ENCODE measurements at places on chromosomes 12 and 14.
A peak's percentile ranks its signal among the peaks of the same experiment; 100 is the strongest.

DNA sequence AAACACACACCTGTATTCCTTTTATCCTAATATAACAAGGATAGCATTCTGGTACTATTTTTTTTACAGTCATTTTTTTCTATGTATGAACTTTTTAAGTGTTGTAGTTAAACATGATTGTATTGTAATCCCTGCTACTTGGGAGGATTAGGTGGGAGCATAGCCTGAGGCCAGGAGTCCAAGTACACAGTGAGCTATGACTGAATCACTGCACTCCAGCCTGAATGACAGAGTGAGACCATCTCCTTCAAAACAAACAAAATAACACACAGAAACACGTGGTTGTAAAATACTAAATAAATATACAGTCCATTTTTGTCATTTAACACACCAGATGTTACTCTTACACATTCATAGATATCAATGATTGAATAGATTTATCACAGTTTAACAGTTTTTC, 56.9 kb downstream of the MAP4K5 start:
- DNase-seq = no peak

DNA sequence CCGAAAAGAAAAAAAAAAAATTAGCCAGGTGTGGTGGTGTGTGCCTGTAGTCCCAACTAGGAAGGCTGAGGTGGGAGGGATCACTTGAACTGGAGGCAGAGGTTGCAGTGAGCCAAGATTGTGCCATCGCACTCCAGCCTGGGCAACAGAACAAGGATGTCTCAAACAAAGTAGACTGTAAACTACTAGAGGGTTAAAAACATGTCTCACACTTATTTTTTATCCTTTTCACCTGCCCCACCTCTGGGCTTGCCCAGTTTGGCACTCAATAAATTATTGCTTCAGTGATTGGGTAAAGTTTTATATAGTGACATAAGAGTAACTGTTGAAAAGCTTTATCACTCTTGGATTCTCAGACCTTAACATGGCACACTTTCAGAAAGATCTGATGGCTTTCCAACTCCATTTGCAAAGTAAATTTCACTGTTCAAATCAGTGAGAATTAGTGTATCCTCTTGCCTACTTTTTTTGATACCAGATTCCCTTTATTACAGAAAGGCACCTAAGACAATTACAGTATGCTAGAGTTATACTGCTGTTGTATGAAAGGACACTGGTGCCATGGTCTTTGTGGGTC, 56.3 kb upstream of the NPFF start:
- DNase-seq = no peak

DNA sequence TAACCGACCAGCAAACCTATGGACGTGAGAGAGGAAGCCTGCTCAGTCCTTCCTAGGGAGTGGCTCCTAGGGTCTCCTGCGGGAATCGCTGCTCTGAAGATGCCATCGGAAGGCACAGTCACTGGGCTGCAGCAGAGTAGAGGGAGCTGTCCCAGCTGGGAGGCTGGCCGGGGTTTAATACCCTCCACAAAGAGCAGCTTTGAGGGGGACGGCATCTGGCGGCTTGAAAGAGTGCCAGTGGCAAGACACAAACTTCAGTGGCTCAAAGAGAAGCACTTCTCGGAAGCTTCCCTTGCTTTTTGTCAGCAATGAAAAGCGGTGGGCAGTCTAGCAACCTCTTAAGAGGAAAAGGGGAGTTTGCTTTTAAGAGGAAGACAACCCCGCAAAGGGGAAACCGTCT, 114.6 kb downstream of the TMEM132C start:
- no peak for DNase-seq

- DNase-seq = no peak
Measured at GRCh38 chr12:56224954-56225353, 812 bp downstream of the NABP2 start.

- no peak for DNase-seq
Measured at GRCh38 chr12:47007048-47007447, 72.4 kb upstream of the PCED1B start.

DNA sequence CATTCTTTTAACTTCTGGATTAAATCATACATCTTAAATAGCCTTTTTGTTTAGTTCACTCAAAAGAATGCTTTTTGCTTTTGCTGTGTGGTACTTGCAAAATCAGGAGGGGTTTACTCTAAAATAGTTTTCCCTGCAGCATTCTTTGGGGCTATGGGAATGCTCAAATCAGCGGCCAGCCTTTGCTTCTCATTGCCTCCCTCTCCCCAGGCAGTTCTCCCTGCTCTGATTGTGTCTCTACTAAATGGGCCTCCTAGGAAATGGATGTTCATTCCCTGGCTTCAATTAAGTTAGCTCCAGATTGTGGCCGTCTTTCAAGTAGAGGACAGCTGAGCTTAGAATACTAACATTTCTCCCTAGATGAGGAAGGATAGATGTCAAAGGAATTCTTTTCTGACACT, 4.4 kb downstream of the TULP3 start:
- peak; percentile 50 for DNase-seq

DNA sequence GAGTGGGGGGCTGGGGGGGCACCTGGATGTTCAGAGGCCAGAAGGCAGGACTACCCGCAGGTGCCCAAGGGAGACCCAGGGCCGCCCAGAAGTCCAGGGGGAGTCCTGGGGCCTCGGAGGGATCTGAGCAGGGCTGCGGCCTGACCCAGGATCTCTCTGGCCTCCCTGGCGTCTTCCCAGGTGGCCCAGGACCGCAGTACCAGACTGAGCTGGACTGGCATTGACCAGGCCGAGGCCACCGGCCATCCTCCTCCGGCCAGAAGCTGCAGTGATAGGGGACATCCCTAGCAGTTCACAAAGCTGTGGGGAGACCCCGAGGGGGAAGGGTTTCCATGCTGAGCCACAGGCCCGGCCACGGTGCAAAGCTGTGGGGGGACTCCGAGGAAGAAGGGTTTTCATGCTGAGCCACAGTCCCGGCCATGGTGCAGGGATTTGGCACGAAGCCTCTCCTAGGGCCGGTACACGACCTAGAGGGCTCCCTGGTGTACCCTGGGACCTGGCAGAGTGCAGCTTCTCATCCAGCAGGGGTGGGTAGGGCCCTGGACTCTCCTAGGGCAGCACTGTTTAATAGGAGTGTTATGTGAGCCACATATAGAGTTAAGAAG, 24.4 kb downstream of the FBRSL1 start:
- no peak for DNase-seq

- DNase-seq = no peak
Measured at GRCh38 chr14:36268121-36268520, 52.3 kb downstream of the MBIP start.

GRCh38 chr12:110310763-110311162, 29.7 kb downstream of the ATP2A2 start:
- no peak for DNase-seq

GRCh38 chr12:12606781-12607589, 4.7 kb upstream of the CREBL2 start:
- peak; percentile 15 for DNase-seq

GRCh38 chr12:105209091-105209490, 26.9 kb downstream of the APPL2 start:
- DNase-seq = no peak

DNA sequence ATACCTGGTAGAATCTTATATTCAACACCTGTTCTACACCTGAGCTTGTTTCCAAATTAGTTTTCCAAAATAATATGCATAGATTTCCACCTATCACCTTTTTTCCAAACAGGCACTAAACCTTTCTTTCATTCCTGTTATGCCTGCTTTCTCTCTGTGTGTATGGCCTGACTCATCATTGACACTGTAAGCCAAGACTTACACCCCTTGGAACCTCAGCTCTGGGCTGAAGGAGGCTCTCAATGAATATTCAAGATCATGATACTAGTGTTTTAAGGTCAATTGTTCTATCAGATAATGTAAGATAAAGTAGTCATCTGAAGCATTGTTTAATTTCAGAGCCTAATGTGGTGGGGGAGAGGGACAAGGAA, 1193.3 kb downstream of the FLRT2 start:
- DNase-seq = no peak

DNA sequence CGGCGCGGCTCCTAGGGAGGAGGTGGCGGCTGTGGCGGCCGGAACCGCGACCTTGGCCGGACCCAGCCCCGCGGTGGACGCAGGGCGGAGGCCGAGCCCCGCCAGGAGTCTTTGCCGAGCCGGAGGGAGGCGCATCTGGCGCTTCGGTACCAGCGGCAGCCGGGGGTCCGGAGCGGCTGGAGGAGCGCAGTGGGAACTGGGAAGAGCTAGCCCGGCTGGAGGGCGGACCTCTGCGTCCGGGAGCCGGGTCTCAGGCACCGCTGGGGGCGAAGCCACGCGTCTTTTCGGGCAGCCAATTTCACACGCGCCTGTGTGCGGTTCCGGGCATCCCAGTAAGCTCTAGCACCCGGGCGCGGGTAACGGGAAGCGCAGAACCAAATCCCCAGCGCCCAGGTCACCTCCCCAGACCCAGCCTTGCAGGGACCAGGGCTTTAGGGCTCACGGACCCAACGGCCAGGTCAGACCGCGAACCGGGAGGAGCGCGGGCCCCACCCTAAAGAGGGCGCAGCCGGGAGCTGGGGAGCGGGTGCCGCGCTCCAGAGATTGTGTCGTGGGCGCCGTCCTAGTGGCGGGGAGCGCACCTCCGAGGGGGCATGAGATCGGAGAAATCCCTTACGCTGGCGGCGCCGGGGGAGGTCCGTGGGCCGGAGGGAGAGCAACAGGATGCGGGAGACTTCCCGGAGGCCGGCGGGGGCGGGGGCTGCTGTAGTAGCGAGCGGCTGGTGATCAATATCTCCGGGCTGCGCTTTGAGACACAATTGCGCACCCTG, 89.4 kb downstream of the GALNT8 start:
- no peak for DNase-seq

DNA sequence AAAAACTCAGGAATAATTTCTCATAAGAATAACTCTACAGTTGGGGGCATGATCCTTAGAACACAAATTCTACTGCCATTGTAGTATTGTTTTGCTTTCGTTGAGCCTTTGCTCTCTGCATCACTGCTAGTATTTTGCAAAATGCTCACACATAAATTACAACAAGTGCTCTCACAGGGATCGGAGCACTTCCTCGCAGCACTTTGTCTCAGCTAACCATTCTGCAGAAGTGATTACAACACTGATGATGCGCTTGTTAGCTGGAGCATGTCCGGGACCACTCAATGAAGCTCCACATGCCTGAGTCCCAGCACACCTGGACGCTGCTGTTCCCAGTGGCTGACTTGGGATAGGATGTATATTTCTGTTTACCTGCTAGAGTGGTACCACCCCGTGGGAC, 31.6 kb downstream of the MOAP1 start:
- no peak for DNase-seq

DNA sequence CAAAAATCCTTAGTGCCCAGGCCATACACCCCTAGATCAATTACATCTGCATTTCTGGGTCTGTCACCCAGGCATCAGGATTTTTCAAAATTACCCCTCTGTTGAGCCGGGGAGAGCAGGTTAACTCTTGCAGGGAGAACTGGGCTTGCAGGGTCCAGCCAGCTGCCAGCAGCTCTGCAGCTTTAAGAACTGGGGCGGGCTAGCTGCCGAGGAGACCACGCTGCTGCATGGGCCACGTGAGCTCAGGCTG, at the start of gene DGLUCY:
Gene DGLUCY, plus strand, starts transcription at position 245 of the 250 bp plus-strand sequence. CDS start 46,222 bp downstream, outside the sequence.
- peak; percentile 8 for DNase-seq

GRCh38 chr12:69130064-69130463, 109.3 kb upstream of the CPSF6 start:
- no peak for DNase-seq

DNA sequence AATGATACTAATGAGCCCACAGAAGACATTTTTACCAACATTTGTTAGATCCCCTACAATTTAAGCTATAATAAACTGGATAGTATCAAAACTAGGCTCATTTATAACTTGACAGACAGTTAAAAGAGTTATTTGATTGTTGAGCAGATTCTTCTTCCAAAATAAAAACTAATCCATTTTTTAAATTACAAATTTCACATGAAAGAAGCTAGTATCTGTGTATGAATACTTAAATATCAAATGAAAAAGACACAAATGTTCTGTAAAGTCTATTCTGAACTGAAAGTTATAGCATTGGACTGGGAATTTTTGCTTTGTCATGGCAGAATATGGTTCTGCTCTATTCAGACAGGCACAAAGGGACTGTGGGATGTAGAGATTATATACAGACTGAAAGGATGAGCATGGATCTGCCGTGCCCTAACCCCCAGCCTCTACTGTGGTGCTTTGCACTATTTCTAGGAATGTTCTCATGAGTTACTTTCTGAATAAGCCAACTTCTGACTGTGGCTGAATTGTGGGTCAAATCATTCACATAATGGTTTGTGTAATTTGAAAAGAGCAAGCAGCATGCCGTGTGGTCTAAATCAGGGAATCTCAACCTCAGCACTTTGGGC, 352.7 kb downstream of the KCNH5 start:
- no peak for DNase-seq

DNA sequence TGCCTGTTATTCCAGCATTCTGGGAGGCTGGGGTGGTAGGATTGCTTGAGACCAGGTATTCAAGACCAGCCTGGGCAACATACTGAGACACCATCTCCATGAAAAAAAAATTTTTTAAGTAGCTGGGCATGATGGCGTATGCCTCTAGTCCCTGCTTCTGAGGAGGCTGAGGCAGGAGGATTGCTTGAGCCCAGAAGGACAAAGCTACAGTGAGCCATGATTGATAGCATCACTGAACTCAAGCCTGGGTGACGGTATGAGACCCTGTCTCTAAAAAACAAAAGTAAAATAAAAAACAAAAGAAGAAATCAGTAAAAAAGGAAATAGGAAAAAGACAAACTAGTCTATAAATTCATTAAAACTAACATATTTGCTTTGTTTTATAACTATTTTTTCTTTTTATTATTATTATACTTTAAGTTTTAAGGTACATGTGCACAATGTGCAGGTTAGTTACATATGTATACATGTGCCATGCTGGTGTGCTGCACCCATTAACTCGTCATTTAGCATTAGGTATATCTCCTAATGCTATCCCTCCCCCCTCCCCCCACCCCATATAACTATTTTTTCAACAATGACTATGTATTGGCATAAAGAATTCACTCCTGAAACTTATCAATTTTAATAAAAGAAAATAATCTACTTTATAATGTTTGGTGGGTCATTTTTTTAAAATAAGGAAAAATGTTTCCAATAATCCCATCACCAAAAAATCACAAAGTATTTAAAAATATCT, 15.4 kb upstream of the AP4S1 start:
- no peak for DNase-seq

- no peak for DNase-seq
Measured at GRCh38 chr14:68552602-68553001, 240.3 kb downstream of the ZFP36L1 start.

GRCh38 chr14:101032433-101032832, 128.9 kb upstream of the RTL1 start:
- DNase-seq = no peak

GRCh38 chr12:46725332-46725731, 100.5 kb downstream of the SLC38A4 start:
- no peak for DNase-seq

DNA sequence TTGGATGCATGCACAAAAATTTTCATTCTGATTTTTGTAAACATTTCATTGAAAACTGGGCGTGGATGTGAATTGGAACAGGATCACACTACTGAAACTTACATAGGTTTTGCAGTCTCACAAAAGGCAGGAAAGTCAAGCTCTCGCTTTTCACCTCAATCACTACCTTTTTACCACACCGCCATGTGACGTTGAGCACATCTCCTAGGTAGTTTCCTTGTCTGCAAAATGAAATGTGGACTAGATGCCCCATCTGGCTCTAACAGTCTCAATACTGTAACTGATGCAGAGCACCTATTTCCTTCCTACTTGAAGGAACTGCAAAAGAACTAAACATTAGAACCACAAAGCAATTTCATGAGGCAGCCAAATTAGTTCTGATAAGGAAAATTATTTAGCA, 4.4 kb upstream of the YY1 start:
- no peak for DNase-seq

Measured in BJ (cell line).